Fibroblast of skin of scalp (primary cell): ENCODE measurements at places on chromosomes 7 and 10.

DNA sequence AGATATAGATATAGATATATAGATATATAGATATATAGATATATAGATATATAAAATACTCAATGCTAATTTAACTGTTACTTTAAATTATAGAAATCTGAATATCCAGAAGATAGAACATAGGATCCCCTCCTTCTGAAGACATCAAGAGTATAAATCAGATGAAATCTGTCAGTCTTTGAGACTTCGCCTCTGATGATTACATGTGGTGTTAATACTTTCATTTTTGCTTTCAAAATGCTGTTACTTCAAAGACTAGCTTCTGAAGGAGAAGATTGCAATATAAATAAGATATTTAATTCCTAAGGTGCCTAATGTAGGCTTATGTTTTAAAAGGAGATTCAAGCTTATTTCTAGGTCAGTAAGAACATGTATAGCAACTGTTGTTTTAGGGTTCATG, 180.4 kb downstream of the TSPAN12 start:
- no peak for DNase-seq

DNA sequence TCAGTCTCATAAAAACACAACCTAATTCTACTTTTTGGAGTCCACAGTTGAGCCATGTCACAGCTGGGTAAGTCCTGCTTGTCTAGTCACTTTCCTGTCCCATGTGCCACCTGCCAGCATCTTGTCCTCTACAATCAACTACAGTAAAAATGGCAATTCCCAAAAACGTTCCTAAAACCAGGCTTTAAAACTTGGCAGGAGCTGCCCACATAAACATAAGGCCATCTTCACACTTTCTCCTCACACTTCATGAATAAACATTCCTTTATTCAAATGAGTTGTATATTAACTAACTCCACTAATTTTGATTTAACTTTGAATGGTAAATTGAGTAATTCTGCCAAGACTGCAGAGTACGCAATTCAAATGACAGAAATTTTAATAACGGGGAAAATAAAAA, 49.5 kb downstream of the SFMBT2 start:
- DNase-seq, result no peak

GRCh38 chr10:43193496-43194080, 55.3 kb downstream of the CSGALNACT2 start:
- DNase-seq, result no peak

GRCh38 chr7:67438198-67438882, 441.7 kb downstream of the TYW1 start:
- DNase-seq, result no peak

- DNase-seq, result no peak
Measured at GRCh38 chr7:115613836-115614235, 416.7 kb downstream of the TFEC start.

GRCh38 chr7:134478707-134479106, 19.8 kb upstream of the AKR1B1 start:
- DNase-seq, result no peak

GRCh38 chr10:122204691-122205489, 66.2 kb upstream of the BTBD16 start:
- DNase-seq, result no peak

- DNase-seq, result no peak
Measured at GRCh38 chr7:45584261-45585210, 10.4 kb downstream of the ADCY1 start.

- DNase-seq, result no peak
Measured at GRCh38 chr10:71177651-71178199, 34.6 kb upstream of the UNC5B start.

DNA sequence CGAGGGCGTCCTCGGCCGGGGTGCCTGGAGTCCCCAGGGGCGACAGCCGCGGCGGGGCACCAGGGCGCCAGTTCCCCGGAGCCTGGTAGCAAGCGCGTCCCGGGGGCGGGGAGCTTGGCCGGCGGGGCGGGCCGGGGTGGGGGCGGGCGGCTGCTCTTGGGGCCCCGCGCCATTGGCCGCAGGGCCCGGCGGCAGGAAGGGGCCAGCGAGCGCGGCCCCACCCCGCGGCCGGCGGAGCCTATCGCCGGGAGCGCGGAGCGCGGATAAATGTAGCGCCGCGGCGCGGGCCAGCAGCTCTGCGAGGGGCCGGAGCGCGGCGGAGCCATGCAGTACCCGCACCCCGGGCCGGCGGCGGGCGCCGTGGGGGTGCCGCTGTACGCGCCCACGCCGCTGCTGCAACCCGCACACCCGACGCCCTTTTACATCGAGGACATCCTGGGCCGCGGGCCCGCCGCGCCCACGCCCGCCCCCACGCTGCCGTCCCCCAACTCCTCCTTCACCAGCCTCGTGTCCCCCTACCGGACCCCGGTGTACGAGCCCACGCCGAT, at the start of gene HHEX:
Gene HHEX, plus strand, starts transcription at position 293 of the 548 bp plus-strand sequence. Its CDS starts 32 bp downstream, at position 325.
- DNase-seq, result peak; percentile 44

GRCh38 chr10:60606343-60607080, 171.8 kb upstream of the CDK1 start:
- DNase-seq, result peak; percentile 40
